Nucleus accumbens (tissue), 56 donors: ENCODE measurements at places on chromosomes 13 and 19.

- DNase-seq: no peak
These were observed 9.7 kb downstream of the ACTL9 start for GRCh38 chr19:8688930-8689329.

GRCh38 chr19:1288226-1288612 is 2.5 kb downstream of the EFNA2 start:
- DNase-seq: no peak

DNA sequence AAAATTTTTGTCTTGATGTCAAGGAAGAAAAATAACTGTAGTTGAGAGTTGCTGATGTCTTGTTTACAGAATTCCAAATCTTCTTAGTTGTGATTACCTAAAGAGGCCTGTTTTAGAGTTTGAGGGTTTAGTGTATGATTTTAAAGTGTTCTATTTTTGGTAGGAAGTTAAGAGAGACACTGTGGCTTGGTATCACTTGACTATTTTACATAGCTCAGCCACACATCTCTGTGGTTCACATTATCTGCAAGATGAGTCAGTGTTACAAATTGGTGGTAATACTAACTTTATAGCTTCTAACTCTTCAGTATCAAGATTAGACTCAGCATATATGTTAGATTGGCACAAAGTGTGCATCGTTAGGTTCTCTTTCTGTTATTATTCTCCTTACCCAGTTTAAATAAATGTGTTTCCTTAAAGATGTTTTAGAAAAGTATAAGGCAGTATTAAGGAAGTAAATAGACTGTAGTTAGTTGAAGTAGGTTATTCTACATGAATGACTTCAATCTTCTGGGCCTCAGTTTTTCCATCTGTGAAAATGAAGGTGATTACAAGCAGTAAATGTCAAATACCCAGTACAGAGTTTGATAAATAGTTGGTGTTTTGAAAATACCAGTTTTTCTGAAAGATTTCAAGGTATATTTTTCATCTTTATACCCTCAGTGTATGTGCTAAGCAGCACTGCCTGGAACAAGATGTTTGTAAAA is 33.4 kb downstream of the COG6 start:
- DNase-seq: no peak

- DNase-seq: no peak
These were observed 271.5 kb downstream of the PCDH9 start for GRCh38 chr13:66958611-66959010.

GRCh38 chr13:74039667-74040066 is 94.5 kb downstream of the KLF12 start:
- DNase-seq: no peak

- no peak for DNase-seq
These were observed 202.6 kb downstream of the TSHZ3 start for GRCh38 chr19:31146546-31147183.

DNA sequence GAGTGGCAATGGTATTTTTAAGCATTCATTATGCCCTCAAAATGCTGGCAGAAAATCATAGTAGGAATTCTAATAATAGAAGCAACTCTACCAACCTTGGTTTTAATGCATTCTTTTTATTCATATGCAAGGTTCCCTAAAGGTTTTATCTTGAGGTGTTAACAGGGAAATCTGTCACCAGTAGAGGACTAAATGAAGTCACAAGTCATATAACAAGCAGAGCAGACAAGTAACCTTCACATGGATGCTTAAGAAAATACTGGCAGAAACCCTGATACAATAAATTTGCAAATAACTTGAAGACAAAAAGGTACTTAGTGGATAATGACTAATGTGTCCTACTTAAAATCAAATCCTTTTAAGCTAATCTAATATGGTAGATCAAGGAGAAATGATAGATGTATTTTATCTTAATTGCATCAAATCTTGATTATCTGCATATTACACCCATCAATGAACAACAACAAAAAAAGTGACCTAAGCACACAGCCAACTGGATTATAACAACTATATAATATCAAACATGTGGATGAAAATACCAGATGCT is 73.3 kb downstream of the RFC3 start:
- no peak for DNase-seq

DNA sequence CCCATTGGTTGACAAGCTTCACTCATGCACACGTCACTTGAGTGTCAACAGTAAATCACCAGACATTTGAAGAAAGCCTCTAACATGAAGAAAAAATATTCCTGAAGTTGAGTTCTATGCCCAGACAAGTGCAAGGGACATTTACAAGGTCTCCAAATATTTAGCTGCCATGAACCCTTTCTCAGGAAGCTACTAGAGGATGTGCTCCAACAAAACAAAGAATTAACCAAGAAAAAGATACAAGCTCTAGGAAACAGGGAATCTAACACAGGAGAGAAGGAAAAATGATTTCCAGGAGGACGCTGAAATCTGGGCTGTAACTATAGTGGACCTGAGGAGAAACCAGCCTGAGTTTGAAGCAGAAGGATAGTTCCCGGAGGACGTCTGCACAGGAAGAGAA is 45.7 kb upstream of the KATNAL1 start:
- no peak for DNase-seq

DNA sequence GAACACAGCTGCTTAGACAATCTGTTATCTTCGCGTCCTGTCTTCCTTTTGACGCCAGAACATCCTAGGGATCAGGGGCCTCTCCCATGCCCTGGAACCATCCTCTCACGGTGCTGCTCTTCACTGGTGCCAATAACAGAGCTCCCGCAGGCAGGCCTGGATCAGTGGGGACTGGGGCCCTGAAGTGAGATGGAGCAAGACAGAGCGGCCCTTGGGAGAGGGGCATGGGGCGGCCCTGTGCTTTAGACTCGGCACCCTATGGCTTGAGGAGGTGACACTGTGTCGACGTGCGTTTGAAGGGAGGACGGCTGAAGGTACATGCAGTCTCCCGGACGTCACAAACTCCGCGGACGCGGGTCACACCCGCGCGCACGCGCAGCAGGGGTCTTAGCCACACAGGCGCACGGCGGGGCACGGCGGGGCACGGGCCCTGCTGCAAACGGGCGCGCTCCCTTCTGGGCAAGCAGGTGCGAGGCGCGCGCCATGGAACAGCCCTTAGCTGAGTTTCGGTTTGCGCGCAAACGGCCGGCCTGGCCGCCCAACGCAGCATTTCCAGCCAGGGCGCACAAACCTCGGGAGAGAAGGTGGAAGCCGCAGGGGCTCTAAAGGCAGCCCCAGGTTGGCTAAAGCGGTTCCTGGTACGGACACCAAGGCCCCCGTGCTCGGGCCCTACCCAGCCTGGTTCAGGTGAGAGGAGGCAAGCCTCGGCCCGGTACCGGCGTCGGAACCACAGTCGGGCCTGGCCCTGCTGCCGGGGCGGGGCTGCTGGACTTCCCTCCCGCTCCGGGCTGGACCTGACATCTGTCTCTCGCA is 16.5 kb upstream of the RNF17 start:
- DNase-seq: peak; percentile 17

- no peak for DNase-seq
These were observed 2.8 kb downstream of the RPS15 start for GRCh38 chr19:1441022-1441426.

DNA sequence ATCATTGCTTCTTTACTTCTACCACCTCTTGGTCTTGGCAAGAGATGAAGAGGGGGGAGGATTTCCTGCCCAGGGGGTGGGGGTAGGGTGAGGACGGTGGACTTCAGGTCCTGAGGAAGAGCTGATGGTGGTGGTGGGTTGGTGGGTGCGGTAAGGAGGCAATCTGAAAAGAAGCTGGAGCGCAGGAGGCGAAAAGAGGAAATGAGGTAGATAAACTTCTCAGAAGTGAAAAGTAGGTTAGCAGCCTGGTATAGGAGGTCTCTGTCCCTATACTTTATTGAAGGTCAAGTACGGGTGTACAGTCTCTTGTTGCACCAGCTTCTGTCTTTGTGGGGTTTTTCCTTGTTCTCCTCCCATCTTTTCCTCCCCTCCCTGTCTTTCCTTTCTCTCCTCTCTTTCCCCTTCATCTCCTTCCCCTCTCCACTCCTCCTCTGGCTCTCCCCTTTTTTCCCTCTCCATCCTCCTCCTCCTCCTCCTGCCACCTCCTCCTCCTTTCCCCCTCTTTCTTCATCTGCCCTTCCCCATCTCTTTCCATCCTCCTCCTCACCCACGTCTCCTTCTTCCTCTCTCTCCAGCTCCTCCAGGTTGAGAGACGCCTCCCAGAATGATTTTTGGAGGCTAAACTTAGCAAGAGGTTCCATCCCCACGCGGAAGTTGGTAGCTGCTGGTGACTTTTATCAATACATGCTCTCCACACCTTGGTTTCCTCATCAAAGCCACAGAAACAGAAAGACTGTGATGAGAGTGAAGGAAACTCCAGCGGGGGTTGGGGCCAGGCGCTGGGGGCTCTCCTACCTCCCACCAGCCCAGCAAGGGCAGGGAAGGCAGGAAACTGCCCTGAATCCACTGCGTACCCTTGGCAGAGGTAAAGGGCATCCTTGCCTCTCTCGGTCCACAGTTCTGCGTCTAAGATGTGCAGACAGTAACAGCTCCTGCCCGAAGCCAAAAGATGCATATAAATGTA is 15.3 kb downstream of the TNFSF14 start:
- DNase-seq: no peak

GRCh38 chr19:38440592-38440991 is 7.1 kb downstream of the RYR1 start:
- DNase-seq: no peak

GRCh38 chr13:88704600-88705275 is 1033.6 kb downstream of the SLITRK5 start:
- no peak for DNase-seq
